ENCODE measurements at places on chromosomes 6 and 20.

- no peaks in the 10 kb centered on the region for H3K36me3 ChIP-seq
- H3K27ac ChIP-seq, result no peak overlapping the region
- H3K4me1 ChIP-seq, result peaks cover 8% of the 10 kb centered on the region
- DNase-seq, result no peak
- no peaks in the 10 kb centered on the region for H3K27me3 ChIP-seq
Measured at GRCh38 chr6:149032599-149033405, 284.7 kb upstream of the TAB2 start.

DNA sequence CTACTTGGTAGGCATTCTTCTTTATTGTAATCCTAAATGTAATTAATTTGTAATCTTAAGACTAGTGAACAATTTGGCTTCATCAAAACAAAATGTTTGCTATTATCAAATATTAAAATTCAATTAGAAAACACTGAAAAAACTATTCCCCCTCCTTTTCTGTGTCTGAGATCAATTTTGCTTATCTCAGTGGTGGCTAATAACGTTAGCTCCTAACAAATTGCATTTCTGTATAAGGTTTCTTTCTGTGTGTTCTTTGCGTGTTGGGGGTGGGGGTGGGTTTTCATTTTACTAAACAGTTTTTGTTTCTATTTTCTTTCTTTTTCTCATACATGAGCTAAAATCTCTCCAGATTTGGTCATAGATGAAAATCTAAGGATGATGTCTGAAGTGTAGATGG is 54.0 kb upstream of the EYA4 start:
- H3K36me3 ChIP-seq, result no peaks in the 10 kb centered on the region
- H3K4me1 ChIP-seq, result no peaks in the 10 kb centered on the region
- H3K27me3 ChIP-seq, result no peaks in the 10 kb centered on the region
- H3K4me3 ChIP-seq, result no peak overlapping the region

DNA sequence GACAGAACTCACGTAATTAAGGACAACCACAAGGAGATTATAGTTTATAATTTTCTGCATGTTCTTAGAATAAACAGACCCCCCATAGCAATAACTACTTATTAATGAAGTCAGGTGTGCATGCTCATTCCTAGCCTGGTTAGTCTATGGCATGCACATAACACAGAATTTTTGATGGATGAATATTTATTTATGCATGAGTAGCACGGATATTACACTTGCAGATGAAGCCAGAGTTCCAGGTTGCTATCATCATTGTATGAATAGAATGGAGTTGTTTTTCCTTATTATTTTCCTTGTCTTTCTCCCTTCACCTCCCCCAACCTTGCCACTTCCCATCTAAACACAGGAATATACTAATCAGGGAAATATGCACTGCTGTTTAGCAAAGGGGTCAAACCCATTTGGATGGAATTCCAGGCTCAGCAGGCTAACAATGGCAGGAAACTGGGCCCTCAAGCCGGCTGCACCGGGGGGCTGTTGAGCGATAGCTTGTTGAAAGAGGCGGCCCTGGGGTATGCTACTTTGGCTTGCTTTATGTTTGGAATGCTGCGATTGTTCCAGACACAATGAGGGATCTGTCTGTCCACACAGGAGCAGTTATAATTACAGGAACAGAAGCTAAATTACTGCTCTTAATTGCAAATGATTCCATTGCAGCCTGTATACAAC is 112.6 kb downstream of the TMEM170B start:
- H3K4me1 ChIP-seq, result no peaks in the 10 kb centered on the region
- H3K27me3 ChIP-seq, result no peaks in the 10 kb centered on the region
- no peak for DNase-seq

- H3K27ac ChIP-seq, result peak overlapping the region; percentile 76
- peaks cover 14% of the 10 kb centered on the region for H3K4me1 ChIP-seq
- DNase-seq, result no peak
- peak overlapping the region; percentile 89 for H3K4me3 ChIP-seq
- no peaks in the 10 kb centered on the region for H3K36me3 ChIP-seq
- no peaks in the 10 kb centered on the region for H3K27me3 ChIP-seq
Measured at GRCh38 chr6:125987026-125987617, 782 bp downstream of the TRMT11 start.

DNA sequence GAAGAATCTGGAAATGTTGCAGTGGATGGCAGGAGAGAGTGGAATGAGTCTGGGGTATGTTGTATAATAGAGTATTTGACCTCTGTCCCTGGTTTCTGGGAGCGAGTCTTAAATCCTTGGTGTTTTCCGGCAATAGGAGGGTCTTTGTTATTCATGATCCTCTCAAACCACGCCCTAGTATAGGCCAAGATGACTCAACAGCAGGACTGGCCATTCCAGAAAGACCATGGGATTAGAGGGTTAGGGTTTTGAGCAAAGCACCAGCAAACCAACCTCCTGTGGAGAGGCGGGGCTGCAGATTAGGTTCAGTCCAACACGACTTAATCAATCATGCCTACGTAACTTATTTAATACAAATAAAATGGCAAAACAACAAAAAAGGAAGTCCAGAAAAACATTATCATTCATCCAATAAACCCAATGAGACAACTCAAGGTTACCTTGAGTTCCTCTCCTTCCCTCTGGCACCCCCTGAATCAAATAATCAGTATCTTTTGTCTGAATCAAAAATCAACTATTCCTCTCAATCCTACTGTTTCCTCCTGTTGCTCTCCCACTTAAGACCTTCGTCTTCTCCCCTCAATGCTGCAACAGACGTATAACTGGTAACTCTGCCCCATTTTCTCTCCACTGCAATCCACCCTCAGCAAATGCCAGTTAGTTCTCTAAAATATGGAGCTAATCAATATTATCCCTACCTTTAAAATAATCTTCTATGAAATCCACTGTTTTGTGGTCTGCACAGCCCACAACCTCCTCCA is 15.5 kb downstream of the HUS1B start:
- no peak overlapping the region for H3K4me3 ChIP-seq
- DNase-seq, result no peak
- no peaks in the 10 kb centered on the region for H3K27me3 ChIP-seq
- no peaks in the 10 kb centered on the region for H3K4me1 ChIP-seq
- H3K27ac ChIP-seq, result no peak overlapping the region
- H3K36me3 ChIP-seq, result peaks cover 8% of the 10 kb centered on the region

DNA sequence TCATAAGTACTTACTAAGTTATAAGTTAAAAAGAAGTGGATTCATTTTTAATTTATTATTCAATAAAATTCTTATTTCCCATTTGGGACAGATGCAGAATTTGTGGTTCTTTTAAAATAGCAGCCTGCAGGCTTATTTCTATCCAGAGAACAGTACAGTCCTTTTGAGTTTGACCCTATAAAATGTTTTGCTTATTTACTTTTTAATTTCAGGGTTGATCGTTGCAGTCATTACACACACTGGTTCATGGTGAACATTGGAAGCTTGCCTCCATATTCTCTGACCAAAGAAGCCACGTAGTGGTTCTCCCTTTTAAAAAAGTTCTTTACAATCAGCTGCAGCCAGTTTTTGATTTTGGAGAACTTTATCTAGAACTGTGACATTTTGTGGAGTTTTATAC is 122.9 kb upstream of the PDE7B start:
- H3K36me3 ChIP-seq, result no peaks in the 10 kb centered on the region
- no peak for DNase-seq
- no peak overlapping the region for H3K27ac ChIP-seq

DNA sequence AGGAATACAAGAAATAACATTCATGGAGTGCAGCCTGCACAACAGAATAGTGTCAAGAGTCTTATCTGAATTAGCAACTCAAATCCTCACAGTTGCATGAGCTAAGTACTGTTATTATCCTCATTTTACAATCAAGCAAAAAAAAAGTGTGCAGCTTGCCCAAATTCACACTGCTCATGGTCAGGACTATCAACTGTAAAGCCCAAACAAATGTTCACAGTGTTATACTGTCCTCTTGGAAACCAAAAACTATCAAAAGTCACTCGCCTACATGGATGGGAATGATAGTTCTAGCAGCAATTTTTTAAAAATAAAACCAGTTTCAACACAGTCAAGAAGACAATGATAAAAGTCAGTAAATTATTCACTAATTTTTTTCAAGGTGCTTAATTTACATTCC is 114.6 kb upstream of the HSF2 start:
- no peaks in the 10 kb centered on the region for H3K36me3 ChIP-seq
- no peak overlapping the region for H3K27ac ChIP-seq
- H3K4me3 ChIP-seq, result no peak overlapping the region
- DNase-seq, result no peak
- no peaks in the 10 kb centered on the region for H3K4me1 ChIP-seq
- no peaks in the 10 kb centered on the region for H3K27me3 ChIP-seq

DNA sequence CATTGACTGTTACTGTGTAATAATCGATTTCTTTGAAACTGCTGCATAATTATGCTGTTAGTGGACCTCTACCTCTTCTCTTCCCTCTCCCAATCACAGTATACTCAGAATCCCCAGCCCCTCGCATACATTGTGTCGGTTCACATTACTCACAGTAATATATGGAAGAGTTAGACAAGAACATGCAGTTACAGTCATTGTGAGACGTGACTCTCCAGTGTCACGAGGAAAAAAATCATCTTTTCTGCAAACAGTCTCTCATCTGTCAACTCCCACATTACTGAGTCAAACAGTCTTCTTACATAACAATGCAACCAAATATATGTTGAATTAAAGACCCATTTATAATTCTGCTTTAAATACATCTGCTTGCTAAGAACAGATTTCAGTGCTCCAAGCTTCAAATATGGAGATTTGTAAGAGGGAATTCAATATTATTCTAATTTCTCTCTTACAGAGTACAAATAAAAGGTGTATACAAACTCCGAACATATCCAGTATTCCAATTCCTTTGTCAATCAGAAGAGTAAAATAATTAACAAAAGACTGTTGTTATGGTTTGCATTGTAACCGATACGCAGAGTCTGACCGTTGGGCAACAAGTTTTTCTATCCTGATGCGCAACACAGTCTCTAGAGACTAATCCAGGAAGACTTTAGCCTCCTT is 113.3 kb downstream of the TMEM242 start:
- H3K27me3 ChIP-seq, result no peaks in the 10 kb centered on the region
- no peak for DNase-seq
- H3K36me3 ChIP-seq, result peaks cover 6% of the 10 kb centered on the region

- no peak for DNase-seq
- no peaks in the 10 kb centered on the region for H3K4me1 ChIP-seq
- H3K4me3 ChIP-seq, result no peak overlapping the region
- no peak overlapping the region for H3K27ac ChIP-seq
- H3K27me3 ChIP-seq, result no peaks in the 10 kb centered on the region
Measured at GRCh38 chr6:148440016-148440415, 97.4 kb downstream of the SASH1 start.

- H3K4me1 ChIP-seq, result peaks cover 37% of the 10 kb centered on the region
- H3K4me3 ChIP-seq, result peak overlapping the region; percentile 3
- peaks cover 21% of the 10 kb centered on the region for H3K27me3 ChIP-seq
- no peaks in the 10 kb centered on the region for H3K36me3 ChIP-seq
- H3K27ac ChIP-seq, result no peak overlapping the region
- peak; percentile 78 for DNase-seq
Measured at GRCh38 chr6:30450909-30451841, 38.1 kb upstream of the HLA-E start.

GRCh38 chr6:122872311-122872710 is 83.3 kb downstream of the SMPDL3A start:
- no peak for DNase-seq
- no peaks in the 10 kb centered on the region for H3K36me3 ChIP-seq
- no peaks in the 10 kb centered on the region for H3K4me1 ChIP-seq
- H3K27me3 ChIP-seq, result no peaks in the 10 kb centered on the region
- H3K27ac ChIP-seq, result no peak overlapping the region

GRCh38 chr20:25296094-25297093 is 48.5 kb downstream of the PYGB start:
- no peak overlapping the region for H3K27ac ChIP-seq
- H3K4me1 ChIP-seq, result no peaks in the 10 kb centered on the region
- DNase-seq, result no peak
